Lung microvascular endothelial cell (primary cell): ENCODE measurements at places on chromosomes 2 and 18.

DNA sequence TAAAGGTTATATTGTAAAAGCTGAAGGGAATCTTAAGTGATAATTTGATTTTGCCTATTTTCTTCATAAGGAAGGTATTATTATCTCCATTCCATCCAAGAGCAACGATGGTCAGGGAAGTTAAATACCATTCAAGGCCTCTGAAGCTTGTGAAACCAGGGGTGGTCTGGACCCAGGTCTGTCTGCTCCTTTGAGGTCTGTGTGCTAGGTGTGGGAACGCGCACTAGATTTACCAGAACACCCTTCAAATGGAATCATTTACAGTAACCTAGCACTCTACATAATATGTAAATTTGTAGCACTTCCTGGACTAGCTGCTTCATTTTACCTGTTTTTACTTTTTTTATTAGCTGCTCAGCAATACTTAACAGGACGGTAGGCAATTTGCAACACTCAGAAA, 6.4 kb upstream of the TRIB2 start:
- DNase-seq, result no peak

DNA sequence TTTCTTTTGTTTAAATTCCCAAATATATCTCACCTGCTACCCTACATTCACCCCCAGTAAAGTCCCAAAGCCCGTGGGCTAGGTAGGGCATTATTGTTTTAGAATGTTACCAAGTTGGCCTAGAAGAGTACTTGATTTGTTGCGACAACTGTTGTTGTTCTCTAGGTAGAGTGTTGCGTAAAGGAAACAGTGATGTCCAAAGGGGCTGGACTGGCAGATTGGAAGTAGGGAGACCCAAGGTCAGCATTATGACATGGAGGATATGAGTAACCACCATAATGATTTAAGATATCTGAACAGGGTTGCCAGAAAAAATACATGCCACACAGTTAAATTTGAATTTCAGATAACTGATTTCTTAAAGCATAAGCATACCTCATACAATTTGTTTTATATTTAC, 39.2 kb downstream of the SCN1A start:
- peak; percentile 98 for DNase-seq

DNA sequence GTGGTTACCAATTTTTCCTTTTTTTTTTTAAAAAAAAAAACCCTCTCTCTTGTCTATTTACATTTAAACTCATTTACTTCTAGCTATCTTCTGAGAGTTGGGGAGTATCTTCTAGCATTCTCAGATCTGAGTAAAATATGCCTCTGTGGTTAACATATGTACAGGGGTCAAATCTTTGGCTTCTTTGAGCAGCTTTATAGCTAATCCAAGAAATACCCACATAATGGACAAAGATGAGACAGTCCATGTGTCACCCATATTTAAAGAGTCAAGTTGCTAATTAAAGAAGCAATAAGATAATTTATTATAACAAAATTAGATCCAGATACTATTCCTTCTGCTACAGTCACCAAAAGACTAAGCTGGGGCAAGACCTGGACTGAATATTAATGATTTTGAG, 139.0 kb upstream of the HNRNPA3 start:
- DNase-seq, result no peak

- no peak for DNase-seq
Observed at GRCh38 chr2:63792530-63792929, 49.2 kb upstream of the UGP2 start.

DNA sequence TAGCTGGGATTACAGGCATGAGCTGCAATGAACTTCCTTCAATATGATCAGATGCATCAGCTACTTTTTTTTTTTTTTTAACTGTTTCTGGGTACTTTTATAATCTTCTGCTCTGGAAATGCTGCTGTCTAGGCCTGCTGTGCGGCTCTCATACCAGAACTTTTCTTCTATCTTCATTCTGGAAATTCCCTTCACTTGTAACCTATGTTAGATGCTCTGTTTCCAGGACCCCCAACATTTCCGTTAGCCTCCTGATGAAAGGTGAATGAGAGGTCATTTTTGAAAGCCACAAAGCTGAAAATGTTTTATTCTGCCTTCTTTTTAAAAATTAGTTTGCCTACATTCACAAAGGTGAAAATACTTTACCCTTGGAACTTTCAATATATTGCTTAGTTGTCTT, 8.6 kb downstream of the AGFG1 start:
- no peak for DNase-seq

DNA sequence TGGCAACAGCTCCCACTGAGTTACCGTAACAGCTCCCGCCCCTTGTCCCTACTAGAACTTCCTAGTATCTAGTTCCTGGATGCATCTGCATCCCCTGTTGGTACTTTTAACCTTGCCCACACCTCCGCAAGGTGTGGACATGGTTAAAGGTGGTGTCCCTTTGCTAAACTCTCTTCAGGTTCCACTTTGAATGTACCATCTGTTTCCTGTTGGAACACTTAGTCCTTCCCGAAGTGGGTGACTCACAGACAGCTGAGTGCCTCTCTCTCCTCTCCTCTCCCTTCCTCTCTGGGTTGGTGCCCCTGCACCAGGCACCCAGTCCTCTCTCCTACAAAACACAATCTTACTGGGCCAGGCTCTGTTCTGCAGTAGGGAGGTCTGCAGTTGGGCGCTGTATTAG, 19.6 kb upstream of the REL start:
- no peak for DNase-seq

GRCh38 chr2:101672047-101672446, 25.5 kb upstream of the MAP4K4 start:
- DNase-seq, result no peak

DNA sequence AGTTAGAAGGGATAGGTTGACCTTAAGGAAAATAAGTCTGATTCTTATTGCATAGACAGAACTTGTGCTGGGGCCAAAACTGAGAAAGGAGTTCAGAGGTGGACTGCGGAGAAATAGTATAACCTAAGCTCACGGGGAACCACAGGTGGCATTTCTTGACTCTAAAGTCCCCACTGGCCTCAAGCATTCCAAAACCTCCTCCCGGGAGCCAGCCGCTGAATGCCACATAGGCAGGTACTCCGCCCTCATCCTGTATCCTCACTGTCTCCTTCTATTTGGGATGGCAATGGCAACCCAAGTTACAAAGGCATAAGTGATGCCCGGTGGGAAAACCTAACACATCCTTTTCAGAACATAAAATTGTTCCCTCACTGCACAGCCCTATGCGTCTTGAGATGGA, 173.0 kb downstream of the SP3 start:
- no peak for DNase-seq

DNA sequence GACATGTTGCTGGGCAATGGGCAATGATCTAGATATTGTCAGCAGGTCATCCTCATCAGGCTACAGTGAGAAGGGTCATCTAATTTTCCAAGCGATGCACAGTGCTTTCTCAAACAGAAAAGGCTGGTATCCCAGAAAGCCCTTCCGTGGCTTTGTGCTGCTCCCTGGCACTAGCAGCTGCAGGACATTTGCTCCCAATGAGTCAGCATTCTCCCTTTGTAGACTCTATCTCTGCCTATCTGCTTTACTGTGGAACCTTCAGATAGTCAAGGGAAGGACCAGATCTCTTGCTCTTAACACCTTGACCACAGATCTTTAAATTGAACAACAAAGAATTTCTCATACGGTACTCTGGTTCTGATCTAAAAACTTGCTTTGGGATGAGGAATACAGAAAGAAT, 101.4 kb downstream of the CDH2 start:
- DNase-seq, result peak; percentile 20

- no peak for DNase-seq
Observed at GRCh38 chr2:188452084-188452483, 160.4 kb downstream of the GULP1 start.

DNA sequence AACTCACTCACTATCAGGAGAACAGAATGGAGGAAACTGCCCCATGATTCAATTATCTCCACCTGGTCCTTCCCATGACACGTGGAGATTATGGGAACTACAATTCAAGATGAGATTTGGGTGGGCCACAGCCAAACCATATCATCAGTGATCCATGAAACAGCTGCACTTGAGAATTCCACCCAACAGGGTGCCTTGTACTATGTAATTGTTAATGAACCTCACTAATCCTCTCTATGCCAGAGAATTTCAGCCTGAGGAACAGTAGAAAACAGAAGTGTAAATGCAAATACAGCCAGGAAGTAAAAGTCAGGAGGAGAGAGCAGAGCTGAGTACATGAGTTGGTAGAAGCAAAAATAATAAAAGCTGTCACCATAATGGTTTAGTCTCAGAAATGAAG, 261.4 kb downstream of the EPHA4 start:
- no peak for DNase-seq
